ENCODE measurements at places on chromosomes 5 and 9.

DNA sequence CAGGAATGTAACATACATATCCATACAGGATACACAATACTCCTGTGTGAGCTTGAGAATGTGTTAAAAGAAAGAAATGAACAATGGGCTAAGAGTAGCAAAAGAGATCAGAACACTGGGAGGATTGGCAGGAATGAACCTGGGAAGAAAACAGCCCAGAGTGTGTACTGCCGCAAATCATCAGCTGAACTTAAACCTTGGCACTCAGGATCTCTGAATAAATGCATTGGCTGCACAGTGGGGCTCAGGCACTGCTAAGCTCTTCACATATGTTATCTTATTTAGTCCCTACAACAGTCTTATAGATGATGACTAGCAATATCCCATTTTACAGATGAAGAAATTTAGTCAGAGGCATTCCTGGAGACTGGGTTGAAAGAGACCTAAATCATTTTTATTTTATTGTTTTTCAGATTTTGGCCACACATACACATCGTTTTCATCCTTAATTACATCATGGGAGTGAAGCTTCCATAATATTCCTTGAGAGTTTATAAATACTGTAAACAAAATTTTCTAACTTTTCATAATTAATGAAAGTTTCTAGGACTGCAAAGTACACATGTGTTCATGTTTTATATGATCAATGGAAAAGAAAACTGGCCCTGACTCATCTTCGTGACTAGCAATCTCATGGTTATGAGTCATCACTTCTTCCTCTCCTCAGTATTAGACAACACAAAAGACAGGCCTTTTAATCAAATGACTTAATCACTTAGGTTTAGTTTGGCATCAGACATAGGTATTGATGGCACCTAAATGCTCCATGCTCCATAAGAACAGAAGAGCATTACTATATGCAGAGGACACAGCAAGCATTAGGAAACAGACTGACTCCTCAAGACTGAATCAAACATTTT is 59.2 kb downstream of the CDH18 start:
- no peak for DNase-seq

- DNase-seq, result no peak
Measured at GRCh38 chr5:63029891-63030290, 451.3 kb downstream of the LRRC70 start.

GRCh38 chr5:107532169-107532878 is 138.4 kb downstream of the EFNA5 start:
- DNase-seq, result no peak

DNA sequence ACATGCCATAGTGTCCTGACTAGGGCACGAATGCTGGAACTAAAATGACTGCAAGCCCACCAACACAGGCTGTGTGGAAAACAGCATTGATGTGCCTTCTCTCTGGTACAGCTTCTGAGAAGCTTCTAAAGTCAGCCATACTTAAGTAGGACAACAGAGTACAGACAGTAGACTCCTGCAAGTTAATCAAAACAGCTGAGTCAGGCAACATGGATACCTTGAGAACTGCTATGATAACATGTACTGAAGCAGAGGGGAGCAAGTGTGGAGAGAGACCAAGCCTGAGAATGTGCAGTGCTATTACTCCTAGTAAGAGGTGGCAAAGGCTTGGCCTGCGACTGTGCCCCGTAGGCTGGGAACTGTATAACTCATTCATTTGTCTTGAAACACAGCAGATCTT is 2.5 kb downstream of the ISCA1 start:
- DNase-seq, result no peak

DNA sequence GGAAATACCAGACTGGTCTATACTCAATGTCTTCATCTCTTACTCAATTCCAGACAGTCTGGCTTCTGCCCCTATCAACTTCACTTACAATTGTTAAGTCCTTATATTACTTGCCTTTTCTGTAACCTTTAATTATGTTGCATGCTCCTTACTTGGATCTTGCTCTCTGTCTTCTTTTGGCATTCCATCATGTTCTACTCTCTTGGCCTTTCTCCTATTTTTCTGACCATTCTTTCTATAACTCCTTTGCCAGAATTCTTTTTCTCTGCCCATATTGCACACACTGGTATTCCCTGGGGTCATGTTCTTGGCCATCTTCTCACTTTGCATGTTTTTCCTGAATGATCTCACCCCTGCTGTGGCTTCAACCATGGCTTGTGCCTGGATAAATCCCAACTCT is 209.8 kb upstream of the ZNF462 start:
- no peak for DNase-seq

DNA sequence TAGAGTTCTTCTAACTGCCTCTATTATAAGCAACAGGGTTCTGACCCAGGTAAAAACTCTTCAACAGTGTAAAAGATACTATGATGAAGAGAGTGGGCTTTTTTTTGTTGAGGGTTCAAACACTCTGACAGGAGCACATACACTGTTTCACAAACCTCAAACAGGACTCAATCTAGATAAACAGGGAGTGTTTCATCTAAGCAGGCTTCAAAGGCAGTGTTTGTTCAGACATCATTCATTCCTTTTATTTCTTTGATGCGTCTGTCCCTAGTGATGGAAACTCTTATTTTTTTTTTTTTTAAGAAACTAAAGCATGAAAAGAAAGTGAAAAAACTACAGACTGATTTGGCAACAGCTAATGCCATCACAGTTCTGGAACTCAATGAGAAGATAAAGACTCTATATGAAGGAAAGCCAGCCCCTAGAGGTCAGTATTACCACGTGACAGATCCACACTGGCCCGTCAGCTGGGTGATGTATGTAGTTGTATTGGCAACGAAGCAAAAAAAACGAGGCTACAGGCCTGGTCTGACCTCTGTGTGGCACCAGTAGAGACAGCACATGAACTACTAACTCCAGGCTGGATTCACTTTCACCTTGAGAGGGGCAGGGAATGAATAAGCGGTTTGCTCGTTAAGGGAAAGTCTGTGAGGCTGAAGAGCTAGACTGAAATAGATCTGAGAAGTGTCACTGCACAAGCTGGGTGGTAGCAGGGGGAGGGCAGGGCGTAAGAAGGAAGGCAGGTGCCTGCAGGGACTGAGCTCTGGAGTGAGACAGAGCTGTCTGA is 172.2 kb downstream of the CCDC192 start:
- DNase-seq, result peak; percentile 30
